ENCODE measurements at places on chromosomes 4 and X. TPM values are rescaled to one million over a fixed set of nuclear protein-coding genes. Genes with fewer than 3 reads are reported as not detected.

The CT47B1 gene
- total RNA-seq: not detected

The GAB3 gene
- total RNA-seq: 1.4 TPM

The PRDM8 gene
- total RNA-seq: 24.6 TPM

The DOCK11 gene
- total RNA-seq: 20.6 TPM

The CPZ gene
- total RNA-seq: 3.9 TPM

The RXFP1 gene
- total RNA-seq: 6.2 TPM

The HMGN5 gene
- total RNA-seq: 0.31 TPM

The TMEM150C gene
- total RNA-seq: 90.0 TPM

The TMEM192 gene
- total RNA-seq: 8.6 TPM

The EMCN gene
- 4.2 TPM for total RNA-seq

The ETDA gene
- not detected for total RNA-seq

The GAGE13 gene
- total RNA-seq: not detected

The NMU gene
- total RNA-seq: 1.9 TPM

The PCDH11X gene
- total RNA-seq: 130 TPM

The S100G gene
- not detected for total RNA-seq

The CT45A2 gene
- not detected for total RNA-seq

The GCNA gene
- 3.0 TPM for total RNA-seq

The HTT gene
- total RNA-seq: 71.1 TPM

The F8A2 gene
- total RNA-seq: not detected

The RIBC1 gene
- total RNA-seq: 1.1 TPM

The ITM2A gene
- total RNA-seq: 64.3 TPM

The GSTCD gene
- total RNA-seq: 29.5 TPM

The NHS gene
- 3.3 TPM for total RNA-seq

The HMX1 gene
- 0.16 TPM for total RNA-seq

The FAAH2 gene
- total RNA-seq: 1.2 TPM

The ADH1C gene
- not detected for total RNA-seq

The XAGE2 gene
- total RNA-seq: not detected

The EPHA5 gene
- total RNA-seq: 198 TPM

The CYTL1 gene
- total RNA-seq: 0.94 TPM

The TCEAL2 gene
- total RNA-seq: 18.7 TPM

The POLN gene
- total RNA-seq: 7.8 TPM

The PRR32 gene
- total RNA-seq: not detected

The UGT2A1 gene
- total RNA-seq: not detected

The ARHGEF38 gene
- 0.62 TPM for total RNA-seq

The DAPP1 gene
- 0.94 TPM for total RNA-seq

The SMIM31 gene
- not detected for total RNA-seq

The WAS gene
- 0.16 TPM for total RNA-seq

The BANK1 gene
- total RNA-seq: 0.16 TPM

The SHROOM4 gene
- 1.7 TPM for total RNA-seq

The LRRC66 gene
- total RNA-seq: 0.47 TPM

The MAGEA4 gene
- total RNA-seq: not detected

The USP27X gene
- total RNA-seq: 15.4 TPM

The IGFBP7 gene
- total RNA-seq: 27.1 TPM

The EIF1AX gene
- 106 TPM for total RNA-seq

The MAP3K15 gene
- 1.4 TPM for total RNA-seq

The STARD8 gene
- total RNA-seq: 1.7 TPM

The VCX2 gene
- not detected for total RNA-seq

The DUX4 gene
- total RNA-seq: not detected

The EGFL6 gene
- total RNA-seq: 0.31 TPM

The CLDN34 gene
- total RNA-seq: 0.62 TPM

The AVPR2 gene
- total RNA-seq: not detected

The IBSP gene
- not detected for total RNA-seq
